ENCODE measurements at places on chromosomes 3 and 15. TPM values are rescaled to one million over a fixed set of nuclear protein-coding genes. Genes with fewer than 3 reads are reported as not detected.

DNA sequence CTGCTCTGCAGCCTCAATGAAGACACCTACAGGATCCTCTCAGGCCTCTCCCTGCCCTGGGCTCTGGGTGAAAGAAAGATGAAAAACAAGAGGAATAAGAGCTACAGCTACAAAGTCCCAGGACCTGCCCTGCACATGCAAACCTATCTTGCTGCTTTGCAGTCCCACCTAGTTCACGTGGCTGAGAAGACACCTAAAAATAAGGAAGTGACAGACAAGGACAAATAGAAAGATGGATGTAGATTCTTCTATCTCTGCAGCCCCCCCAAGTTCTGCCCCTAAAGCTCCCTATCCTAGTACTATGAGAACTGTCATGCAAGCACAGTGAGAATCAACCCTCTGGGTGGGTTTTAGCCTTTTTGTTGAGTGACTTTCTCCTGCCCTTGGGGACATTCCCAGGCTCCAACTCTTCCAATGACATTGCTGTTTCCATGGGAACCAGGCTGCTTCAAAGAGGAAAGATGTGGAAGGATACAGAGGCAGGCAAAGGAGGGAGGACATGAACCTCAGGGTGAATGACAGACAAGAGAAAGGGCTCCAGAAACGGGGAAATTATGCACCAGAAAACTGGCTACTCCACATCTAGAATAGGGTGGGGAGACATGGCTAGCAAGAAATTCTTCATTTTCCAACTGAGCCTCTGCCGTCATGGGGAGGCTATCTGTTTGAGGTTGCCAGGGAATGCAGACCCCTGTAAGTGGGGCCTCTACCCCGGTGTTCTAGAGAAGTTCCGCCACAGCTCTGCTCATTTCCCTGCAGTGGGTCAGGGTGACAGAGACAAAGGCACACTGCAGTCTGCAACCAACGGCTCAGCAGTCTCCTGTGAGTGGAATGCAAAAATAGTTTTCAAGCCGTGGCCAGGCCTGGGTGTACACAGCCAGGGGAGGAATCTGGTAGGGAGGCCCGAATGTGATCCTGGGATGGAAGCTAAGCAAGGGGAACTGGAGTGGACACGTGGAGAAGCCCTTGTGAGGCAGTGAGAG is 5.2 kb downstream of the CSPG5 start:
- DNase-seq = no peak

GRCh38 chr3:12879191-12879815 is 37.9 kb upstream of the RPL32 start:
- no peak for DNase-seq

DNA sequence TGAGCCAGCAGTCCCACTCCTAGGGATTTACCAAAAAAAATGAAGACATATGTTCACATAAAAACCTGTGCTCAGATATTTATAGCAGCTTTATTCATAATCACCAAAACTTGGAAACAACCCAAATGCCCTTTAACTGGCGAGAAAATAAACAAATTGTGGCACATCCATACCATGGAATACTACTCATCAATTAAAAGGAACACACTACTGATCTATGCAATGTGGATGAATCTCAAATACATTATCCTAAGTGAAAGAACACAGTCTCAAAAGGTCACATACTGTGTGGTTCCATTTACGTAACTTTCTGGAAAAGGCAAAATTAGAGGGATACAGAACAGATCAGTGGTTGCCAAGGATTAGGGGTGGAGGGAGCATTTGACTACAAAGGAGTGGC is 394.5 kb downstream of the SHQ1 start:
- no peak for DNase-seq

GRCh38 chr3:149688122-149688757 is 30.4 kb upstream of the WWTR1 start:
- no peak for DNase-seq

DNA sequence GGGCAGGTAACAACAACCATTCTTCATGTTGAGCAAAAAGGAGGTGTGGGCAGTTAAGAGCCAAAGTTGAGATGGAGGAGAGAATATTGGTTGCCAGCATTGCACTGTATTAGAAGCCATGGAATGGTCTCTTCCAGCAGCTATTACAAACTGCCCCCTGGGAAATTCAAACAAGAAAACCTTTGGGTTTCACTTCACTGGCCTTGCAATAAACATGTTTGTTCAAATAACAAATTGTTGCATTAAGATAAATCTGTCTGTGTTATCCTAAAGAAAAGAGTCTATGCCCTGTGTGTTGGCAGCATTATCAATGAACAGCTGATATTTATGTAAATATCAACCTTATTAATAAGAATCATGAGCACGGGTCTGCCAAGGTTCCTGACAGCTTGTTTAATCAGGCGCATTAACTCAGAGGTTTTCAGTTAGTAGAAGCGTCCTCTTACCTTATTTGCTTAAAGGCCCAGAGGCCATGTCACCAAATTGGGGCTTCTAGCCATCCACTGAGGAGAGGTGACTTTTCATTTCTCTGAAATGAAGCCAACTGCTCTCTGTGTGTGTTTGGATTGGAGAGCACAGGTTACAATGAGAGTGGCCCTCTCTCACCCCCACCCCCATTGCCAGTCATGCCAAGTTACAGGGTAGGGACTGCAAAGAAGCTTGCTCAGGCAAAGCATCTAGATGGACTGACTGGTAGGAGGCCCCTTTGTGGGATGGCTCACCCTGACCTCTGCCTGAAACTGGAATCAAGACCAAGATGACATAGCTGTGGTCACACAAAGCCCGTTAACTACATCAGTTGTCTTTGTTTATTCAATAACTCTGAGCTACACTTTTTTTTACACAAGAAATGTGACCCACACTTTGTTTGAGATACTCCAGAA is 10.5 kb downstream of the FILIP1L start:
- DNase-seq = peak; percentile 60

- DNase-seq = no peak
These were observed 46.9 kb downstream of the RLBP1 start for GRCh38 chr15:89174476-89174875.

DNA sequence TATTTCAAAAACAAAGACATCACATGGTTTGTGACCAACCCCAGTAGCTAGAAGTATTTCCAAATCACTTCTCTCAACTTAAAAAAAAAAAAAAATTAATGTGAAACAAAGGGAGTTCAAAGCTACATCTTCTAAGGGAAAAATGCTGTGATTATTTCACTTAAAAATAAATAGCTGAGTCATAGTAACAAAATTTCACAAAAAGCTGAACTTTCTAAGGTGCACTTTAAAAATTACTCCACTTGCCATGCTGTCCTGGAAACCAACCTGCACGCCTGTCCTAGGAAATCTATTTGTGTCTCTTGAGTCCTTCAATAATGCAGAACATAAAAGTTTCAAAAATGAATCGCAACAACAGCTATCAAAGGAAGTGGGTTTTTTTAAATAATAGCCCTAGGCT is 1.8 kb downstream of the ACAP2 start:
- DNase-seq = no peak

- DNase-seq = no peak
These were observed 815.1 kb downstream of the VGLL3 start for GRCh38 chr3:86175593-86176444.

DNA sequence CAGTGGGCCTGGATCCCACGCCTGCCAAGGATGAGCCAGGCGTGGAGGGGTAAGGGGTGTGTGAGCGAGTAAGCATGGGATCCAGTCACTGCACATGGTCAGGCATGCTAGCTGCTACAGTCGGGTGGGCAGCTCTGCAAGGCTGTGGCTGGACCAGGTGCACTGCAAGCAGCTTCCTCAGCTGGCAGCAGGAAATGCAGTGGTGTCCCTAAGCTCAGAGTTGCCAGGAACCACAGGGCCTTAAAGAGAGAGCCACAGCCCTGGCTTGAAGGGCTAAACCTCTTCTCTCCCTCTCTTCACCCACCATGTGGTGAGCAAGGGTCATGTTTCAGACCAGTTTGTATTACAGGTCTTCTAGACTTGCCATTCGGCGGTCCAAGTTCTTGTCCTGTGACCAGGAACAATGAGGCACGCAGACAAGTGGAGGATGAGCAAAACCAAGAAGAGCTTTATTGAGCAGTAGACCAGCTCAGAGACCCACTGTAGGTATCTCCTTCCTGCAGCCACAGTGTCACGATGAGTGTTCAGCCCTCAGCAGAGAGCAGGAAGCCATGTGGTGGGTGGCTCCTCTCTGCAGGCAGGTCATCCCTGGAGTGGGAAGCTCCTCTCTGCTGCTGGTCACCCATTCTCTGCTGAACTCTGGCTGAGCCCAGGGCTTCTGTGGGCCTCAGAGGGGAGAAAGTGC is 511.9 kb downstream of the PYDC2 start:
- DNase-seq = no peak

- no peak for DNase-seq
These were observed 492.8 kb upstream of the MDFIC2 start for GRCh38 chr3:70805061-70805889.

- no peak for DNase-seq
These were observed 1.0 kb downstream of the XYLB start for GRCh38 chr3:38347421-38348200.

- DNase-seq = peak; percentile 15
These were observed 30.8 kb downstream of the GALNT15 start for GRCh38 chr3:16205156-16205870.

- DNase-seq = no peak
These were observed 139.6 kb downstream of the PTPRG start for GRCh38 chr3:61701011-61701410.

GRCh38 chr15:40103864-40104271 is 4.8 kb downstream of the BMF start:
- no peak for DNase-seq

DNA sequence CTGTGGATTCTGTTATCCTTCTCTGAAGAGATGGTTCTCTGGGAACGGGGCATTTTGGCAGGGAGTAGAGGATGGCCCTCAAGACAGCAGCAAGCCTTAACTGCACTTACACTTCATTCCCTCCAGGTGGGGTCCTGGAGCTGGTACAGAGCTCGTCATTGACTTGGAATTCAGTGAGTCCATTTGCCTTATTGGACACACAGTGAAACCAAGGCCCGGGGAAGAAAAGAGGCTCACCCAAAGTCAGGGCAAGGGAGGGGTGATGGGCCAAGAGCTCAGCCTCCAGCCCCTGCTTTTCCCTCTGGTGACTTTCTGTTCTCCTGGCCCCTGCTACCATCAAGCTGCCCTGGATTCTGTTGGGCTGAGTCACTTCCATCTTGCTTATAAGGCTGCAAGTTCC is 125.6 kb downstream of the ETFA start:
- peak; percentile 31 for DNase-seq

DNA sequence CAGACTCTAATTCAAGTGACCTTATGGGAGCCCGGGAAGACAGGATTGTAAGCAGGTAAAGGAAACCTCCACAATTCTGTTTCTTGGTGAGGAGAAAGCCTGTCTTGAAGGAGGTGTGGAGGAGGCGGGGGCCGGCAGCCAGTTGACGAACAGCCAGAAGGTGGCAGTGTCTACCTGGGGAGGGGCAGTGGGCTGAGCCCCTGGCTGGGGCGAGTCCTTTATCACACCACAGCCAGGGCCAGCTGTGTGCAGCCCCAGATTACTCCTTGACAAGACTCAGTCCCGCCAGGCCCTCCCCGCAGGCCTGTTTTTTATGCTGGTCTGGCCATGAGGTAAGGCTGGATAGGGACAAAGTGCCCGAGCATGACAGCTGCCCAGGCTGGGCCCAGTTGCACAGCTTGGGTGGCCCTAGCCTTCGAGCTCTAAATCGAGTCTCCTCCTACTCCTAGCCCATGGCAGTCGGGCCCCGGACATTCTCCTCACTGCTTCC is 40.9 kb upstream of the IDH2 start:
- DNase-seq = peak; percentile 80

DNA sequence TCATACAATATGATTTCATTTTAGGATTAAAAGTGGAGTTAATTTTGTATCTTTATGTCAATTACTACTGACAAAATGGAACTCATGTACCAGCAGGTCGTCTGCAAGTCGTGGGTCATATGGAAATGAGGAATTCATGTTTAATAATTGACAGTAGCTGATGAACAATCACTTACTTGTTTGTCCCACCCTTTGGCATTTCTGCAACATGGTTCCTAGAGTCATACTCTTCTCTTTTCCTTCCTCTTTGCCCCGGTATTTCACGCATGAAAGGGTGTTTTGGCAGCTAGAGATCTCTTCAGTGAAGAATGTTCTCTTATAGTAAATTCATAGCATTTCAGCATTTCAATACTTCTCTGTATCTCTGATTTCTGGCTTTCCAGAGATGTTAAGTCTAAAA is 133.3 kb upstream of the SLC24A5 start:
- no peak for DNase-seq

DNA sequence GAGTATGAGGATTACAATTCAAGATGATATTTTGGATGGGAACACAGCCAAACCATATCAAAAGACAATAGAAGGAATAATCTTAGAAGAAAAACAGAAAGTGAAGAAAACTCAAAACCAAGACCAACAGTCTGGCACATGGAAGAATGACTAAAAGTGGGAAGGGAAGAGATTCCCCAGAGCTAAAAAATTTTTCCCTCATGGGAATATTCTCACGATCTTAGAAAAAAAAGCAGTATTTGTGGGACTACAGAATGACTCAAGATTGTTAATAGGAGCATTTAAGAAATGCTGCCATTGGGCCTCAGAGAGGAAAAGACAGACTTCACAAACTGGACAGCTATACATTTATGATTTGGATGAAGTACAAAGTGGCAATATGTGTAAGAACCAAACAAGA is 18.3 kb downstream of the OSTN start:
- no peak for DNase-seq

DNA sequence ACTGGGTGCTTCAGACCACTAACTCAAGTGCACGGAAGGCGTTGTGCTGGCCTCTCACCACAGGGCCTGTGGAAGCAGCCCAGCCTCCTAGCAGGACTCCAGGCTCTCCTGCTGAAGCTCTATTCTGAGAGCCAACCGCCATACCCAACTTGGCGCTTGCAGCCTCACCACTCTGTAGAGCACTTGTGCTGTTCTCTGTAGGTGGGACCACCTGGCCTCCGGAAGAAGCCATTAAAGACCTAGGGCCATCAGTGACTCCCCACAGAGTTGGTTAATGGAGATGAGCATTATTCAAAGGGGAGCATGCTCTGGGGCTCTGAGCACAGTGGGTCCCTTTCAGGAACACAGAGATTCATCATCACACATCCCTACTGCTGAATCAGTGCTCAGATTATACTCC is 50.9 kb downstream of the C3orf85 start:
- DNase-seq = no peak

The EOMES gene
- 4.4 TPM for total RNA-seq

The PLA1A gene
- total RNA-seq = not detected

The ARID3B gene
- total RNA-seq = 36.2 TPM

The IQCF2 gene
- not detected for total RNA-seq

The CLDN18 gene
- not detected for total RNA-seq

The CPEB1 gene
- 1.6 TPM for total RNA-seq

Data from activated CD8-positive, alpha-beta T cell treated with anti-CD3 and anti-CD28 coated beads for 36 hours (primary cell).